ENCODE measurements at places on chromosomes 11 and 22.
A peak's percentile ranks its signal among the peaks of the same experiment; 100 is the strongest.

GRCh38 chr11:132427611-132428010 is 1057.2 kb downstream of the NTM start:
- DNase-seq = peak; percentile 79

DNA sequence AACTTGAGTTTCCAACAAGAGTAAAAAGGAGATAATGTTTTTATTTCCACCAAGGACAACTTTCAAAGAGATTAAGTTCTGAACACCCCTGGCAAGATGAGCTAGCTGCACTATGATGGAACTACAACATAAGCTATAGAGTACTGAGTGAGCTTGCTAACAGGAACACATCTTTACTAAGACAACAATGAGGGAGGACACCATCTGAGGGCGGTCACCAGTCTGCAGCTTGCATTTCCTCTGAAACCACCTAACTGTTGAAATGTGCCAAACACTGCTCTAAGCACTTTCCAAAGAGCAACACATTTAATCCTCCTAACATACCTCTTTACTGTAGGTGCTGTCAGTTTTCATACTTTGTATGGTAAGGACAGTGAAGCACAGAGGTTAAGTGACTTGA is 68.4 kb downstream of the TCF20 start:
- no peak for DNase-seq

DNA sequence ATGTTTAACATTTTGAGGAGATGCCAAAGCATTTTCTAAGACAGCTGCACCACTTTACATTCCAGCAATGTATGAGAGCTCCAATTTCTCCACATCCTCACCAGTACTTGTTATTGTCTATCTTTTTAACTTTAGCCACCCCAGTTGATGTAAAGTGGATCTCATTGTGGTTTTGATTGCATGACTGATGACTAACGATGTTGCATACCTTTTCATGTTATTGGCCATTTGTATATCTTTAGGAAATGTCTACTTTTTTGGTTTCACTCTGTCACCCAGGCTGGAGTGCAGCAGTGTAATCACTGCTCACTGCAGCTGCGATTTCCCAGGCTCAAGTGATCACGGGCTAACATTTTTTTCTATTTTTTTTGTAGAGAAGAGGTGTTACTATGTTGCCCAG is 8.9 kb downstream of the TTC28 start:
- DNase-seq = no peak

DNA sequence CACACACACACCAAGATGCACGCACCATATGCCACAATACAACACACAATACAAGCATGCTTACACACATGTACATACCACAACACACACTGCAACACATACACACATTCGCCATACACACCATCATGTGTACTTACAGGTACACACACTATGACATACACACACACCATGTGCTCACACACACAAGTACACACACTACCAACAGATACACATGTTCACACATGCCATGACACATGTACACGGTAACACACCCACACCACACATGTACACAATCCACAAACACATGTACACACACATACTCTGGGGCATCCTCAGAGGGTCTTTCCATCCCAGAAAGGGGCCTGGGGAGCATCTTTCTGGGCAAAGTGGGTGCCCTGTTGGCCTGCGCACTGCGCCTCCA is 82.2 kb downstream of the ST3GAL4 start:
- DNase-seq = no peak

DNA sequence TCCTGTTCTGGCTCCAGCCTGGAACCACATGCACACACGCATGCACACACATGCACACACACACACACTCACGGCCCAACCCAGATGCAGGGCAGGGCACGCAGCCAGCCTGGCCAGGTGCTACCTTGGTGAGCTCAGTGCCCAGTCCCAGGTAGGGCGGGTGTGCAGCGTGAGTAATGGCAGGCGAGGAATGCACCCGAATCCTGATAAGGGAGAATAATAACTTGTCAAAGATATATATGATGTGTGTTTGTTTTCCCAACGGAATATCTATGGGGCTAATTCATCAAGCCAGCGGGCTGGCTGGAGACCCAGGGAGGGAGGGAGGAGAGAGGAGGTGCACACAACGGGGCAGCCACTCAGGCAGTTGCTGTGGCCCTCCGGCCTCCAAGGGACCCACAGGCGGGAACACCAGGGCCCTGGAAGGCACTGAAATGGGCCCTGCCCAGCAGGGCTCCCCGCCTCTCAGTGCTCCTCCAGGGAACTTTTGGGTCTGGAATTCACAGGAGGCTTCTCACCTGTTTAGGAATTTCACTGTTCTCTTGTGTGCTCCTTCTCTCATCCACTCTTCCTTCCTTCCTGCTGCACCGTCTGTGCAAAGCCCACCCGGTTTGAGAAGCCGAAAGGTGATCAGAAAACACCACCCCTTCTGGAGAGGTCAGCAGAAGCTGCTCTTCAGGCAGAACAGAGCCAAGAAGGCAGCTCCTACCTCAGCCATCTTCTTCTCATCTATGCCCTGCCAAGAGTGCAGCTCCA is 79.0 kb downstream of the BUD13 start:
- no peak for DNase-seq
